ENCODE measurements at places on chromosomes 4 and X.
A peak's percentile ranks its signal among the peaks of the same experiment; 100 is the strongest.

DNA sequence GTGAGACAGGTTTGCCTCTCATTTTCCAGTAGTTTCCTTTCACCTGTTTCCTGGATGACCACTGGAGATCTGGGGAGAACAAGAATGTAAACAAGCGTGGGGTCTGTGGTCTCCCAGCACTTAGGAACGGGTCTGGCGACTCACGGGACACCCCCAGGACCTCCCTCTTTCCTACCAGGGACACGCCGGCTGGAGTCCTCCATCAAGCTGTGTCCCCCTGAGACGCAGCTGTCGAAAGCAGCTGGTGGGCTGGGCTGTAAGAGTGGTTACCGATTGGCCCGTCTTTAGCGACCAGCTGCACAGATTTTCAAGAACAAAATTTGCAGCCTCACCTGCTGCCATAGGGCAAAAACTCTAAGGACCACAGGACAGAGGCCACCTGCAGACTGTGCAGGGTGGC lies 11.9 kb downstream of the LRPAP1 start:
- DNase-seq: no peak

DNA sequence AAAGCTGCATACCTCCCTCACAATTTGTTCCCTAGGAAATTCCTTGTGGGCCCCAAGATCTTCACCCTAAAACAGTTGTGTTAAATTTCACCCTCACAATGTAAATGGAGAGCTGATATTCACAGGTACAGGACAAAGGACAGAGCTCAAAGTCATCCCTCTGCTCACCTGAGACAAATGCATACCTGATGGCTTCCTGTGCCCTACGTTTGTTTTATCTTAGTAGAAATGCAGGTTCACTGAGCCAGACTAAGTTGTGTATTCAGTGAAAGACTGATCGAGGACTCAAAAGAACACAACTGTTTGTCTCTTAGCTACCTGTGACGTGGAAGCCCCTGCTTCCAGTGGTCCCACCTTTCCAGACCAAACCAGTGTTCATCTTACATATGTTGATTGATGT lies 53.6 kb downstream of the TRMT44 start:
- no peak for DNase-seq

- DNase-seq: no peak
Observed at GRCh38 chr4:154349829-154350228, 141.8 kb downstream of the DCHS2 start.

DNA sequence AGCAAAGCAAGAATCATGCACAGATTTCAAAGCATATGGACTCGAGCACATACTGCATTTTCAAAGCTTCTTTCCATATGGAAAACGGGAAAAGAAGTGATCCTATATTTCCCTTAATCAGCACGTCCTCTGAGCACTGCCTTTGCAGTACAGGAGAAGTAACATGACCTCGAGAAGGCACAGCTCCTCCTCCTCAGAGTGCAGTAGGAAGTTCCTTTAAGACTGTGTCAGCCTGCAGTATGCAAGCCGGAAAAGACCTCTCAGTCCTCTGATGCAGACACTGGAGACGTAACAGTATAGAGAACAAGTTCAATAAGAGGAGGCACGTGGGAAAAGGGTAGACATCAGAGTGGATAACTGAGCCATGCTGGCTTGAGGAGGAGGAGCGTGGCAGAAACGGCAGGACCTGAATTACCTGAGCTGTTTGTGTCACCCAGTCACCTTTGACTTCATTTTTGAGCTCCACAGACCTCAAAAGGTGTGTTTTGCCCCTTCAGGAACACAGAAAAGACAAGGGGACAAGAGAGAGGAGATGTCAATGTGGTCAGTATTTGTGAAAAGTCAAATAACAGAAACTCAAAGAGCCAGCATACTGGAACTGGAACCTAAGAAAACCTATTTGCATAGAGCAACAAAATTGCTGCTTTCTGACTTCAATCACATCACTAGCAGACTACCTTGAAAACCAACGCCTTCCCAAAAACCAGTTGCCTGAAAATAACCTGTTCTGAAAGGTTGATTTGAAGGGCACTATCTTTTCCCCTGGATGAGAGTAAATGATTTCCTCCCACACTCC lies 20.8 kb downstream of the IRF2 start:
- DNase-seq: peak; percentile 81

DNA sequence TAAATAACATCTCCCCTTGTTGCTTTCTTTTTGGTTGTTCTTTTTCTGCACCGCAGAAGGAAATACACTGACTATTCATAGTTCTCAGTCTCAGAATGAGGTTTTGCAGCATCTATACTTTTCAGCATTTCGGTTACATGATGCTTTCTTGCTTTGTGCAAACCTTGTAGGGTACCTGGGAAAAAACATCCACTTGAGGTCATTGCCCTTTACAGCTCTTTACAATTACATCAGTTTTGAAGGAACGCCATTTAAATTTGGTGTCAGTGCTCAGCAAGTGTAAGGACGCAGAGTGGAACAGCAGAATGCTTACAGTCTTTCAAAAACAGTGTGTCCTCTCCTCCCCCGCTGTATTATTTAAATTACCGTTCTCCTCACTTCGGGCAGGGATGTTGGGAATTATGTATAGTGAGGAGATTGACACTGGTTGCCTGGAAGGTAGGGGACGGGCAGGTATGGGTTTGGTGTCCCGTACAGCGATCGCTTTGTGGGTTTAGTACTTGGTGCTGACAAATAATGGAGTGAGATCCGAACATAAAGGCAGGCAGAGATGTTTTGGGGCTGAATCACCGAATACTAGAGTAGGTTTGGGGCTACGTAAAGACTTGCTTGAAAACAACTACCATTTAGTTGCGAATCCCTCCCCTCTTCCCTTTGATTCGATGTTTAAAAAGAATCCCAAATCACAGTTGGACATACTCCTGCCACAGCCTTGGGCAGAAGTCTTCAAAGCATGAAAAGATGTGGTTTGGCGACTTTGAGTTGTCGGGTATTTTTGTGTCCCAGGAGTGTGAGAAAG lies 2.0 kb upstream of the NKX3-2 start:
- no peak for DNase-seq

DNA sequence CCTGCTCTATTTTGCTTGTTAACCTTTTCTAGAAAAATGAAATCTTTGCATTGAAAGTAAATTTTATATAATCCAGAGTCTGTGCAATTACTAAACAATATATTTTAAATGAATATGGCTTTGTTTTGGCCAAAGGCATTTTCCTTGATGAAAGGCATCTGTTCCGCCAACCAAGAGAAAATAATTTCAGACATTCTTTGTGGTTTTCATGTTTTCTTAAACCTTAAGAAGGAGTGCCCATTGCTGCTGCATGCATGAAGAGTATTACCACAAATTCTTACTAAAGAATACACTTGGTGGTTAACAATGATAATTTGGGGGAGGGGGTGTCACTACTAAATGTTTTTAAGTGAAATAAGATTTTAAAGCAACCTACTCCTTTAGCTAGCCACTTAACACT lies 2.7 kb upstream of the PDGFC start:
- peak; percentile 61 for DNase-seq

- DNase-seq: no peak
Observed at GRCh38 chrX:42948723-42949657, 171.0 kb upstream of the PPP1R2C start.

GRCh38 chr4:95256108-95256835 lies 292.5 kb downstream of the UNC5C start:
- no peak for DNase-seq

GRCh38 chr4:30028826-30029225 lies 691.3 kb upstream of the PCDH7 start:
- DNase-seq: no peak

DNA sequence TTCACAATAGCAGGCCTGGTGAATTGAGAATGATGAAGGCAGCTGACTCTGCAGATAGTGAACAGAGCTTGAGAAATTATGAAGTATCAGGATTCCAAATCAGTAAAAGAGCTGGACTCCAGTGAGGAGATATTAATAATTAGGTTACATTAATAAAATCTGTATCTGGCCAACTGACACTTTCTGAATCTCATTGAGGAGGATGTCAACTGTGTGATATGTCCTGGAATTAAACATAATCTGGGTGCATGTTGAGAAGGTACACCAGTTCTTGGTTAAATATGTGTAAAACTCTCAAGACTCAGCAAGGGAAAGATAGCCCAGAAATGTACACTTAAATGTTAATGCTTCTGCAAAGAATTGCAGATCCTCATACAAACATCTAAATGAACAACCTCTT lies 177.8 kb upstream of the SFRP2 start:
- DNase-seq: no peak

GRCh38 chr4:186104890-186105646 lies 564 bp downstream of the FAM149A start:
- DNase-seq: no peak
